ENCODE measurements at places on chromosomes 6 and 20.

DNA sequence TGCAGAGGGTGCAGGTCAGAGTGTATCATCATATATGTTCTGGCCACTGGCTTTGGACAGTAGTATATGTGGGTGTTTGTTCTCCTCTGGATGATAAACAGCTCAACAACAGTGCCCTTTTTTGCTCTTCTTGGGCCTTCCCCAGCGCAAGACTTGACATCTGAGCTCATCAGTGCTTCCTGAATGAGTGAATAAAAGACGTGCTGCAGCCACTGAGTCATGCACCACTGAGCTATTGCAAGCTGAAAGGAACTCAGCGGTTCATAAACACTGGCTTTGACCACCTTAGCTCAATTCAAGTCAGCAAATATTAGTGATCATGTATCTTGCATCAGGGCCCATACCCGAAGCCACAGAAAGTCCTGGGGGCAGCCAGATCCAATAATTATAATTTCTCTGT, 105.3 kb upstream of the KCNG1 start:
- DNase-seq, result no peak

GRCh38 chr6:161696801-161697200, 422.9 kb upstream of the AGPAT4 start:
- no peak for DNase-seq

DNA sequence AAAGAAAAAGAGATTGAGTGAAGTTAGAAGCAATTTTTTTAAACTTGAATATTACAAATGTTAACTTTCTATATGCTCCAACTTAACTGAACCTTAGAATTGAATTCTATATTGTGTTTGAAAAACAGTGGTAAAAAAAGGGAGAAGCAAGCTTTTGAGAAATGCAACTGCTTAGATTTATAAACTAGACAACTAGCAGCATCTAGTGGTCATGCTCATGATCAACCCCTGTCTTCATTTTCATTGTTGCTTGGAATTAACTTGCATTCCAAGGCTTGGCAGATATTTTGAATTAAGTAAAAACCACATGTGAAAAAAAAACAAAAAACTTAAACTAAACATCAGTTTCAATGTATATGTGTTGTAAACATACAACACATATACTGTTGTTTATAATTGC, 113.1 kb downstream of the C6orf58 start:
- DNase-seq, result peak; percentile 16

GRCh38 chr6:140480852-140481251, 1106.4 kb upstream of the CITED2 start:
- DNase-seq, result peak; percentile 9

- DNase-seq, result no peak
Measured at GRCh38 chr6:2433711-2434110, 188.3 kb upstream of the GMDS start.

DNA sequence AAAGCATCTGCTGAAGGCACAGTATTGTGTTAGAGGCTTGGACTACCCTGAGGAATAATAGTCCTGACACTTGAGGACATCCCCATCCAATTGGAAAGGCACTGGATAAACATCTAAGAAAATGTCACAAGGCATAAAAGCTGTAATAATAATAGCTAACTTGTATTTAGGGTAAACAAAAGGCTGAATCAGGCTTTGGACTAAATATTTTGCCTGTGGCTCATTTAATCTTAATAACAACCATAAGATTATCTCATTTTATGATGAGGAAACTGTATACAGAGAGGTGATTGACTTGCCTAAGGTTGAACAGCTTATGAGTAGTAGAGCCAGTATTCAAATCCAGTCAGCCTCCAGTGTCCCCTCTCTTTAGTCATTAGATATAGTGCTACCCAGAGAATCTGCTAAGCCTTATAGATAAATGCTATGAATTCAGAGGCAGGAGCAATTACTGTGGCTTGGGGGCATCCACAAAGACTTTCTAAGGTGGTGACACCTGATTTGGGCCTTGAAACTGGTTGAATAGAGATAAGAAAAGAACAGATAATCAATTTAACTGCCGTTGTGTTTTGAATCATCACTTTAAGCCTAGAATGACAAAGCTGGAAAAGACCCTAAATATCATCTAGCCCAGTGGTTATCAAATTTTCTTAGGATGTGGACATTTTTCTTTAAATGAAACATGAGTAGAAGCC, 7.5 kb upstream of the ZSWIM1 start:
- DNase-seq, result no peak

GRCh38 chr6:148954461-148954860, 207.6 kb downstream of the UST start:
- no peak for DNase-seq

GRCh38 chr6:47922391-47922790, 140.6 kb downstream of the OPN5 start:
- DNase-seq, result no peak

- DNase-seq, result no peak
Measured at GRCh38 chr6:118316796-118317384, 231.2 kb upstream of the PLN start.

DNA sequence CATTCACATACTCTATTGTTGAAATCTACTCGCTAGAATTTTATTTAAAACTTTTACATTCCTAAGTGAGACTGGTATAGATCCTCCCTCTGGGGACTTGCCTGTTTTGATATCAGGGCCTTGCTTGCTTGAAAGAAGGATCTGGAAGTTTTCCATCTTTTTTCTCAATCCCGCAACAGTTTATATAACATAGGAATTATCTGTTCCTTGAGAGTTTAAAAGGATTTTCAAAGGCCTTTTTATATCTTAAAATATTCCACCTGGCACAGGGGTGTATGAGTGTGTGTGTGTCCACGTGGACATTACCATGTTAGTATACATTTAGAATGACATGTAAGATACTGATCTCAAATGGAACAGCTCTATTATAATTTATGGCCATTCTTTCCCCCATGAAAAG, 96.3 kb downstream of the TRERF1 start:
- DNase-seq, result no peak

GRCh38 chr20:25236450-25237304, 11.2 kb upstream of the PYGB start:
- DNase-seq, result no peak

GRCh38 chr6:138885156-138885819, 89.4 kb downstream of the ECT2L start:
- DNase-seq, result no peak

DNA sequence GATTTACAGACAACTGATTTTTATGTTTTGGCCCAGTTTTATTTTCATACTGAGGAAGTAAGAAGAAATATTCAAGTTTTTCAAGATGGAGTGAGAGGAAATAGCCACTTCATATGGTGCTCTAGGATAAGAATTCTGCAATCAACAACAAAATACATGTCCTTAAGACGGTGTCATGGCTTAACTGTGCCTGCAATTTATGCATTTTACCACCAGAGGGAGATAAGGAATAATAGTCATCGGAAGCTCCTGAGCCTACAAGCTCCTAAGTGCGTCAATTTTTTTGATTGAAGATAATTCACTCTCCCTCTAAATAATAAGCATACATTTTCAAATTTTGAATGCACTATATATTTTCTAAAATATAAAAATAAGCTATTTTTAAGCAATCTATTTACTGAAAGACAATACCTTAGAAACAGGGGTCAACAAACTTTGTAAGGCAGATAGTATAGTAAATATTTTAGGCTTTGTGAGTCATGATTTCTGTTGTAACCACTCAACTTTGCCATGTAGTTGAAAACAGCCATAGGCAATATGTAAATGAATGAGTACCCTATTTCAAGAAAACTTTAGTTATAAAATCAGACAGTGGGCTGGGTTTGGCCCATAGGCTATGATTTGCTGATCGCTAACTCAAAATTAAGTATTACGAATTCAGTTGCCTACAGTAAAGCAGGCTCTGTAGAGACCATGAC, 230.9 kb upstream of the DTNBP1 start:
- DNase-seq, result peak; percentile 72

DNA sequence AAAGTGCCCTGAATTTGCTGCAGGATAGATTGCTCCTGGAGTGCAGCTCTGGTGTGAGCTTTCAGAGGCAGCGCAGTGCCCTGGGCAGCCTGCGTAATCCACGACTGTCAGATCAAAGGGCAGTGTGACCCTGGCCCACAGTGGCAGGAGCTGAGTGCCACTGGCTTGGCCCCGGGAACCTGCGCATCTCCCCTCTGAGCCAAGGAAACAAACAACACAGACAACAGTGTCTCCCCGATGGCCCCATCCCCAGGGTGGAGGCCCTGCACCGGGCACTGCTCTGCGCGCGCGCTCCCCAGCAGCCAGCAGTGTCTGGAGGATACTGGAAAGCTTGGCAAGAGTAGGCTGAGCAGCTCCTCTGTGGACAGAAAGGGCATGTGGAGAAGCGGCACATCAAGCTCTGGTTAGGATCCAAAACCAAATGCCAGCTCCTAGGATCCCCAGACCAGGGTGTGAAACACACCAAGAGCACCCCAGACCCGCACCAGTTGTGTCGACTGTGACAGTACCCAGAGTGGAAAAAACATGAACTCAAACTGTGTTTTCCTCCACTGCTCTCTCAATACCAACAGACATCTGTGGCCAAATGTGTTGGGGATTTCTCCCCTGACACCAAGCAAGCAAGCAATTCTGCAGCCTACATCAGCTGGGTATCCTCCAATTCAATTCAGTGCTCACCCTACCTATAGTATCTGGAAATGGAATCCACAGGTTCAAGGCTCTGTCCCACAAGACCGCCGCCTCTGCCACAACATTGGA, 26.7 kb downstream of the RBCK1 start:
- DNase-seq, result no peak

DNA sequence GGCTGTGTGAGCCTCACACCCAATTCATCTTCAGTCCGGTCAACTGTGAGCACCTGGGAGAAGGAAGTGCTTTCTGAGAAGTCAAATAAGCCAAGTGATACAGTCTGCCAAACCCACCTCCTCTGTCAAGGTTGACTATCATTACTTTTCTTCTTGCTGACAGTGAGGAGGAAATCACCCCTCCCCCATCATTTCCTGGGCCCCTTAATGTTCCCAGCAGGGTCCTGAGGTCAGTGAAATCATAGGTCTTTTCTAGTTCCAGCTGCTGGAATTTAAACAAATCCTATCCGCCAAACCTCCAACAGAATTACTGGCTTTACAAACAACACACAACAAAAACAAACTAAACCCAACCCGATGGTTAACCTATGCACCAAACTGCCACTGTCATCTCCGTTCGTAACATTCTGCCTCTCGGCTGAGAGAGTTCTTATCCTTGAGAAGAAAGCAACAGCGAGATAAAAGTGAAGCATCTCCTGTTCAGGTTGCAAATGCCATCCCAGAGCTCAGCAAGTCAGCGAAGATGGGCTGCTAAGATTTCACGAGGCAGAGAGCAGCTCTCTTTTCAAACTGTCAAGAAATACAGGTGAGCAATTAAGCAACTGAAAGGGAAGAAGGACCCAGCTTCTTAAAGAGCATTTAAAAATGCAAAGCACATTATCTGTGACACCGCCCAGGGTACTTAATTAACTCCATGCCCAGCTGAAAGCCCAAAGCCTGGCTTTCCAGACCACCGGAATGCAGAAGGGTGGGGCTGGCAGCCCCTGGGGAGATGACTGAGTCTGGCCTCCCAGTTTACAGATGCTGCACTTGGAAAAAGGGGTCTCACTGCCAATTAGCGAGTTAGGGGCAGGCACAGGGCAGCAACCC, 24.7 kb downstream of the GFOD1 start:
- peak; percentile 44 for DNase-seq

DNA sequence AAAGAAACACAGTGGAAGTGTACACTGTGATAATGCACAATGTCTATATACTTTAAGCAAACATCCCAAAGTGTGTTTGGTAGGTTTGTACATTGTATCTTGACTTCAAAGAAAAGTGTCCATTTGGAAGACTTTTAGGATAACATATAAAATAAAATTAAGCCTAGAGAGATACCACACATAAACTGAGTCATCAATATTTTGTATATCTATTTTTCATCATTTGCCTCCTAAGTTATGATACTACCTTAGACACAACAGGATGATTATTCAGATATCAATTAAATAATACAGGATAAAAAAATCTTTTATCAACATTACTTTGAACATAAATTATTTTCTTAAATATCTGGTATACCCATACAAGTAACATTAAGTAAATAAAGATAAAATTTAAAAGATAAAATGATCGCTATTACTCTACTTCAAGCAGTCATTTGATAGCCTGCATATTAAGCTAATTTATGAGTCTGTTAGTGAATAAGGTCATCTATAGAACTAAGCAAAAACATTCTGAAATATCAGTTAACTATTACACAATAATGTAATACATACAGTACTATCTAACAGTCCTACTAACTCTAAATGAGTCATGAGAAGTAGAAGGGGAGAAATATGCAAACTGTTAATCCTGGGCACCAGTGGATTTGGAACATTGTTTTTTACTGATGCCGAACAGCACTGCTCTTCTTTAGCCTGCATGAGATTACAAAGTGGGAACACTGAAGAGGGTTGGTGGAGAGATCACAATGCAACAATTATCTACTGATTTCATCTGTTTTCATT, 158.4 kb upstream of the SIM1 start:
- DNase-seq, result no peak

GRCh38 chr20:64212755-64213154, 42.8 kb upstream of the PCMTD2 start:
- no peak for DNase-seq

DNA sequence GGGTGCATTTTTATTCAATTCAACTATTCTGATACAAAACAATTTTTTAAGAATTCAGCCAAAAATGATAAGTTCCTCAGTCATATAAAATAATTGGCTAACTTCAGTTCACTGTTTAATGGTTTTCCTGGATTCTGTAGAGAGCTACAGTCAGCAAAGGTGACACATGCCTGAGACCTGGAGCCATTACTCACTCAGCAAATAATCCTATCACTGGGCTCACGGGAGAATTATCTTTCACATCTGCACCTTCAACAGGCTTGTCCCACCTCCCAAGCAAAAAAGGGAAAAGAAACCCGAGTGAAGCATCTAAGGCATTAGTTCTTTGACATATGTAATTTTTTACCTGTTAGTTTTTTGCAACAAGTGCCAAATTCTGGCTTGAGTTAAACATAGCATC, 34.9 kb upstream of the FOXA2 start:
- DNase-seq, result no peak

- DNase-seq, result no peak
Measured at GRCh38 chr20:60817891-60818290, 434.2 kb upstream of the CDH4 start.

- DNase-seq, result no peak
Measured at GRCh38 chr6:169266746-169267591, 13.3 kb upstream of the THBS2 start.
